ENCODE measurements at places on chromosomes 3 and 15.

GRCh38 chr3:78255403-78255802 is 1215.5 kb downstream of the ROBO2 start:
- DNase-seq: no peak

- no peak for DNase-seq
Measured at GRCh38 chr3:65560901-65561300, 477.8 kb downstream of the MAGI1 start.

- DNase-seq: peak; percentile 2
Measured at GRCh38 chr15:59247364-59247763, 40.7 kb downstream of the LDHAL6B start.

- DNase-seq: no peak
Measured at GRCh38 chr3:143170074-143170473, 50.5 kb downstream of the CHST2 start.

- no peak for DNase-seq
Measured at GRCh38 chr3:194587438-194587931, 45.7 kb downstream of the TMEM44 start.

- DNase-seq: no peak
Measured at GRCh38 chr3:28994161-28994905, 286.5 kb upstream of the RBMS3 start.

DNA sequence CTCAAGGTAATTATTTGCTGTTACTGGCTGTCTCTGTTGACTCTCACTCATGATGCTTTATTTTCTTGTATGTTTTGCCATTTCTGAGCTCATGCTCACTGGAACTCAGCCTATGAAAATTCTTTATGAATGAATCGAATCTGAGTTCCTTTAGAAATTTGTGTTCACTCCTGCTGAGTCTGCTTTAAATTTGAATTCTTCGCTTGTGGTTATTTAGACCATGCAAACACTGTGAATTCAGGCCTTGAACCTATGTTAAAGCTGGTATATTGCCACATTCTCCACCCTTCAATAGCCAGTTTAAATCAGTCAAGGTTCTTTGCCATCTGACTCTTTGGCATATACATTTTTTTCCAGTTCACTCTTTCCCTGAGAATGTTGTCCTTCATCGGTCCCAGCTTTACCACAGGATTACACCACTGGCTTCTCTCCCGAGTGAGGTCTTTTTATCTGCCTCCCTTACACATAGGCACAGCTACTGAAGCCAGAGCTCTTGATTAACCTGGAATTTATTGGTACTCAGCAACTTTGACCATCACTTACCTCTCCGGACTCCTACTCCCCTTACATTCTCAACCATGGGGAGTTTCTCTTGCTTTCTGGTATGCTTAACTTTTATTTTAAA is 400.6 kb downstream of the VPS13C start:
- DNase-seq: no peak

GRCh38 chr3:25483456-25483855 is 55.4 kb downstream of the RARB start:
- DNase-seq: no peak

- DNase-seq: no peak
Measured at GRCh38 chr15:88309363-88309762, 52.8 kb upstream of the NTRK3 start.

DNA sequence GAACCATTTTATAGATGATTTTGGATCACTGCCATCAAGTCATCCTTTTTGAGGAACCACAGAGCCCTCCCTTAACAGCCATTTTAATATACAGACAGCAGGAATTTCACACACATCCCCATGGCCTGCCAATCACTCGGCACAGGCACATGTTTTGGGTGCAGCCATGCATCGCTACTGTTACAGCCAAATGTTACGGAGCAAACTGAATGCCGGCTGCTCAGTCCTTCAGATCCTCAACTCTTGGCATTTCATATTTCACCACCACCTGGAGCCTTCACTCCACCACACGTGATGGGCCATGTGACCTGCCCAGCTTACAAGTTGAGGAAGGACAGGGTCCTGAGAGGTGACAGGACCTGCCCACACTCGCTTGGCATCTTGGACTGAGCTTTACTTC is 90.8 kb downstream of the OXNAD1 start:
- DNase-seq: no peak

DNA sequence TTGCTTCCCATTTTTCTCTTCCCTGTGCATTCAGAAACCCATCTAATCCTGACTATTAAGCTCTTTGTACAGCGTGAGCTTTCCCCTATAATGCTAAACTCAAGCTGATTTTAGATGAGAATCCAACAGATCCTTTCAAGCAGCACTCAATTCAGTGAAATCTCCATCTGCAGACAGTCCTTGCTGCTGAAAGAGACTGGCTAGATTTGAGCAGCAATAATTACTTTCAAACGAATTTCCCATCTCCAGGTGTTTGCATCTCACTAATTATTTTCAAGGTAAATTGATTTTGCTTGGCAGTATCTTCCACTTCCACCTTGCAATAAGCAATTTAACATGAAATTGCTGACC is 49.5 kb upstream of the SLC7A14 start:
- DNase-seq: no peak

DNA sequence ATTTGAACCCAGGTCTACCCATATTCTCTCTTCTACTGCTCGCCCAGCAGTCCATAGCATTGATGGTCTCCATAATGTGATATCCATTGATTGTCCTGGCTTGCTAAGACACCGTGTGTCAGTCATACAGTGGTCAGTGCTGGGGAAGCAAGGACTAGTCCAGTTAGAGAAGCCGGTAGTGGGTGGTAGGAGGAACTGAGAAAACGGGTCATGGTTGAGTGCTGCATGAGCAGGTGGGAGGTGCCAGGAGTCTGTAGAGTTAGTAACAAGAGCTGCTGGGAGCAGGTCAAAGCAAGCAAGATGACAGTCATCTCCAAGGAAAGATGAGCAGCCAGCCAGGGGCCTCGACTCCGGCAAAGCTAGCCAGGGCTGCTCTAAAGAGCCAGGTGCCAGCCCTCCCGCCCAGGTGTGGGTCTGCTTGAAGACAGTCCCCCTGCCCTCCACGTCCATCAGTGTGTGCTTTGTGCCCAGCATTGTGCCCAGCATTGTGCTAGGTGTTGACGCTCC is 29.5 kb upstream of the USP3 start:
- DNase-seq: no peak

DNA sequence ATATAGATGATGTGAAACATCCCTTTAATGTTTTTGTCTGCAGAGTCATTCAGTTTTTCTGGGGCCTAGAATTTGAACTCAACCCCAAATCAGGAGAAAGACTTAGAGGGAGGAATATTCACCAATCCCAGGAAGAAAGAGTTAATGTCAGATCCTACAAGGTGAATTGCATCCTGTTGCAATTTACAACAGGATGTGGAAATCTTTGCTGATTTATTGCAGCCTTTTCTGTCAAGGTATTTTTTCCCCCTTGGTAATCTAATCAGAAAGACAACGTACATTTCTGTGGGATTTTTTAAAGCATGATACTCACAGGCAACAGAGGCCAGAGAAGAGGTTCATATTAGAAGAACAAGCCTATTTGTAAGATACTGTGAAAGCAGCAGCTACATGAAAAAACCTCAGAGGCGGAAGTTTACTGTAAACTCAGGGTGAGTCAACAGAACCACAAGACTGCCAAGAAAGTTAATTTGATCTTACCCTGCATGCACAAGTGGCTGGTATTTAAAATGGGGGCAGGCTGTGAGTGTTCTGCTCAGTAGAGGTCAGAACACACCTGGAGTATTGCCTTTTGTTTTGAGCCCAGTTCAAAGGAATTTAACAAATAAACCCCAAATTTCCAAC is 531.9 kb downstream of the AGBL1 start:
- DNase-seq: no peak

DNA sequence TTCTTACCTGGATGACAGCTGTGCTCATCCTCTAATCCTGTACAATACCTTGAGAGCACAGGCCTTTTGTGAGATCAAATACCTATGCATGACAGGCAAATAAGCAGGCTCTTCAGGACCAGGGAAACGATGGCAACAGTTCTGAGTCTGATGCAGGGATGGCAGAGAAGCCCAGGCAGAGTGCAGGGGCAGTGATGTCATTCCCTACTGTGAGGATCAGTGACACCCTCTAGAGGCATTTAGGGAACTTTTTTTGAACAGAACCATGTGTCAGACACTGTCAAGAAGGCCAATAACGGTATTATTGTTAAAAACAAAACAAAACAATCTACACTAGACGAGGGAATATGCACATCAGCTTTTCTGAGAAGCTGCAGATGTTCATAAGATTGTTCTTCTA is 314.8 kb upstream of the CTDSPL start:
- DNase-seq: no peak

DNA sequence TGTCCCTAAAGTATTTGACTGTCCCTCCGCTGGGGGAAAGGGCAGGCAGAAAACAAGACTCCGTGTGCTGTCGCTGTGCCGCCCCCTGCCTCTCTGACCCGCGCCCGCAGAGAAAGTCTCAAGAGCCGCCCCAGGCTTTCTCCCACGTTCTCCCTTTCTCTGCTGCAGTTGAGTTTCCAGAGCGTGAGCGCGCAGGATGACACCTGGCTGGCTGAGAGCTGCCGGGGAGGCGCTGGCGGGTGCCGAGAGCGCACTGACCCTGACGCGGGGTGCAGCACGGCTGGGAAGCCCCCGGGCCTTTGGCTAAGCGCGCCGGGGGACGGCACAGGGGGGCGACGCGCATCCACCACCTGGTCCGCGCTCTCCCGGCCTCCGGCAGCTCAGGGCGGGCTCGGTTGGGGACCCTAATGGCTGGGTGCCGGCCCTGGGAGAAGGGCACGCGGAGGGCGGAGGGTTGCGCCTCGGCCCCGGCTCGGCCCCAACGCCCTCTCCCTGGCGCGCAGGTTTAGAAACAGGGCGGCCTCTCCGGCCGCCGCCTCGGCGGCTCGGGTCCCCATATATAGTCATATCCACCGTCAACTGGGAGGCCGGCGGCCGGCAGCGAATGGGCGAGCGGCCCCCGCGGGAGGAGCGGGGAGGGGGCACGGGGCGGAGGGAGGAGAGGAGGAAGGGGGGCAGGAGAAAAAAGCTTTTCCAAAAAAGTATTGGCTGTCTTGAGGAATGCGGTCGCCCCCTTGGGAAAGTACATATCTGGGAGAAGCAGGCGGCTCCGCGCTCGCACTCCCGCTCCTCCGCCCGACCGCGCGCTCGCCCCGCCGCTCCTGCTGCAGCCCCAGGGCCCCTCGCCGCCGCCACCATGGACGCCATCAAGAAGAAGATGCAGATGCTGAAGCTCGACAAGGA is at the start of gene TPM1:
TSS of gene TPM1 (plus strand) at position 774 of the 903 bp plus-strand sequence. CDS start at position 857, 83 bp downstream.
- no peak for DNase-seq

DNA sequence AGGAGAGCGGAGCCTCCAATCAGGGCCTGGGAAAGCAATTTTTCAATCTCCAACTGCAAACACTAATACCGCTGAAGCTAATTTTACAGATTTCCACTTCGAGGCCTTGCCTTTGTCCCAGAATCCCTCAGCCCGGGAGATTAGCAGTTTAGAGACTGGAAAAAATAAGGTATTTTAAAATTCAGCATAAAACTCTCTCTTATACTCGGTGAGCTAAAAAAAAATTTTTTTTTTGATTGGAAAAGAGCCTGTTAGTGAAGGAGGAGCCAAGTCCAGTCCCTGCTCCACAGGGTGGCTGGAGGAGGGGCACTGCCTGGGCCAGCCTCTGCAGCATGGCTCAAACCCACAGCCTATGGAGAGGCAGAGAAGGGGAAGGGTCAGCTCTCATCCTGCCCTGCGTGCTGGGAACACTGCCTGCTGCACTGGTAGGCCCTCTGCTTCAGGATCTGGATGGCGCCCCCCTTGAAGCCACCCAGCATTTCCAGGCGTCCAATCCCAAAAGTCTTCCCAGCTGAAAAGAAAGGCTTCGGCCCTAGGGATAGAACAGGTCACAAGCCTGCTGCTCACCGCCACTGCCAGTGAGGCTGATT is 48.9 kb downstream of the CACNA2D2 start:
- no peak for DNase-seq

DNA sequence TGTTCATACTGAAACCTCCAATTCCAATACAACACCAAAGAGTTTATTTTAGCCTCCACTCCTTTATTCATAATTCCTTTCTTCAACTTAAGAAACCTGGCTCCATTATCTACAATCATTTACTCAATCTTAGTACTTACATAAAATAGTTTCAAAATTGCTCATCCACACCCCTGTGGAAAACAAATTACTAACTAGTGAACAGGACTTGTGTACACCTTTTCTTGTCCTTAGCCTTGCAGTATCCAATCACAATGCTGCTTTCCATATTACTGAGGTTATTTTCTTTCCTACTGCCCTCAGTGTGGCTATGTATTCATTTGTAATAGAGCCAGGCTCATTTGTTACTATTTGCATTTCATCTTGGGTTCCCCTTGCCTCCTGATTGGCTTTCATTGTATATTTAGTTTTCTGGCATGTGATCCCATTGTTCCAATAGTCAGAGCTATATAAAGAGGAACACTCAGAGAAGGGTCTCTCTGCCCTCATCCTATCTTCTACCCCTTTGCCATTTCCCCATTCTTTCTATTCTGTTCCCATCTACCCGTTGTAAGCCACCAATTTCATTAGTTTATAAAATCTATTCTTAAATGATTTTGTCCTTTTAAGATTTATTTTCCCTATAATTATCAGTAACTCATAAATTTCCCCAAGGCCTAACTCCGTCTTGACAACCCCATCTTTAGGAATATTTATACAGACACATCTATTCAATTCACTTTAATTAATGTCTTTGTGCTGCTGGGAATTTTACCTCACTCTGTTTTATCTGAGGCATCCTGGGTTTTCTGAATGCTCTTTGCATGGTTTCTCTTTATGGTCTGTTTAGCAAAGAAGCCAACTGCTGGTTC is 67.9 kb upstream of the RBP1 start:
- no peak for DNase-seq

DNA sequence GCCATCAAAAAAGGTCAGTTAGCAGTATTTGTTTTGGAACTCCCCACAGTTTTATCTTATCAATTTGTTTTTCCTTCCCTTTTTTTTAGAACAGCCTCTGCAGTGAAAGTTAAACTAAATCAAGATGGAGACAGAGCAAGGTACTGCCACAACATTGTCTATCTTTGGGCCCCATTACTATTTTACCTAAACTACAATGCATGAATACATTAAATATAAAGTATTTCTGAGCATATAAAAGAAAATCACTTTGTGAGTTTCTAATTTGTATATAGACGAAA is 139.5 kb downstream of the MEIS2 start:
- DNase-seq: no peak

DNA sequence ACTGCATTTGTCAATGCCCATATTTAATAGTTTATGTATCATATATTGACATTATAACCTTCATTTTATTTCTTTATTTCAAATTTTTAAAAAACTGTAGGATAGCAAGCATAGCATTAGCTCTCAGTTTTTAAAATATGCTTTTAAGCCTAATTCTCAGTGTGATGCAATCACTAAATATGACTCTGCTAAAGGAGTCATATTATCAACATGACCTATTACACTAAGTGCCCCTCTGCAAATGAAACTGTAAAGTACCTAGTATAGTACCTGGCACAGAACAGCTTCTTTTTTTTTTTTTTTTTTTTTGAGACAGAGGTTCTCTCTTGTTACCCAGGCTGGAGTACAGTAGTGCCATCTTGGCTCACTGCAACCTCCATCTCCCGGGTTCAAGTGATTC is 179.4 kb upstream of the CGNL1 start:
- no peak for DNase-seq

Measured in stimulated activated naive CD4-positive, alpha-beta T cell (primary cell).